ENCODE measurements at places on chromosomes 3 and 15.

DNA sequence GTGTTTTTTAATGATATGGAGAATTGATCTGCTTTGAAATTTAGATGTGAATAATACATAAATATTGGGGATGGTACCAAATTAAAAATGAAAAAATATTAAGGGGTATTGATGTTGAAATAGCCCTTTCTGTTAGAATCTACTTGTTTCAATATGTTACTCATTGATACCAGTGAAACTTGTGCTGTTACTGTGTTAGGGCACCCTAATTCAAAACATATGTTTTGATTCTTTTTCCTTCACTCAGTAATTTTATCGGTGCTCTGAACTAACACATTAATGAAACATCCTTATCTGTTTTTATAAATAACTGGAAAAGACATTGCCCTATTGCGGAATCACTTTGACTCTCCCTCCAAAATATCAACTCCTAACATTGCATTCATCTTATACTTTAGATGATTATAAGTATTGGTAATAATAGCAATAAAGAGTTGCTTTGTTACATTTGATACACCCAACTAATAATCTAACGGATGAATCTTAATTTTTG, 52.0 kb upstream of the CCNB2 start:
- no peak for DNase-seq

DNA sequence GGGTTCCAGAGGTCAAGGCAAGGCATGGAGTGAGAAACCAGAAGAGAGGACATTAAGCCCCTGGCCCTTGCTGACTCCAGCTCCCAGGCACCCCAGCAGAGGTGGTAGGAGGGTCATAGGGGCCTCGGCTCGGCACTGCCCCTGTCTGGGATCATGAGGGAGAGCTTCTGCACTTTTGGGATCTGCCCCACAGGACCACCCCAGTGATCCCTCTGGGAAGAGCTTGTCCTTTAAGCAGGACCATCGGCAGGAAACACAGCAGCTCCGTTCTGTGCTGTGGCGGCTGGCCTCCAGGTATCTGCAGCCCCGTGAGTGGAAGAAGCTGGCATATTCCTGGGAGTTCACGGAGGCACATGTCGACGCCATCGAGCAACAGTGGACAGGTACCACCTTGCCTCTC, 35.5 kb downstream of the ANKDD1A start:
- DNase-seq: no peak

- no peak for DNase-seq
Measured at GRCh38 chr3:169002689-169003088, 660.8 kb downstream of the MECOM start.

GRCh38 chr15:65400760-65401610, 21.8 kb downstream of the IGDCC4 start:
- peak; percentile 87 for DNase-seq

DNA sequence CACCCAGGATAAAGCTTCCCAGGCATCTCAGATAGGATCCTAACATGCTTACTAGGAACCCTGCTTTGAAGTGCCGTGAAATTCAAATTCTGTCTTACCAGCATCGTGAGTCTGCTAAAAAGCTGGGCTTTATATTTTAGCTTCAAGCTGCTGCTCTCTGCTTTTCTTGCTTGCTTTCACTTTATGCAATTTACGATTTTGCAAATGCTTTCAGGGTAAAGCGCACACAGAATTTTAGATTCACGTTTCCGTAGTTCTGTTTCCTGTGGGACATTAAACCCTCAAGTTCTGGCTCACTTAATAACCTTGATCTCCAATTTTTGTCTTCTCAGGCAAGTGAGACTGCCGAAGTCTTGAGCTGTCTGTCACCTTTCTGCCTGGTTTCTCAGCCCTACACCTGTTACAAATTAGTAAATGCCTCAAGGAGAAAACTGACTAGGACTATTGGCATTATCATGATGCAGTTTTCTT, 170.5 kb upstream of the TGFBR2 start:
- no peak for DNase-seq

- no peak for DNase-seq
Measured at GRCh38 chr3:49638445-49638844, 35.7 kb upstream of the APEH start.

DNA sequence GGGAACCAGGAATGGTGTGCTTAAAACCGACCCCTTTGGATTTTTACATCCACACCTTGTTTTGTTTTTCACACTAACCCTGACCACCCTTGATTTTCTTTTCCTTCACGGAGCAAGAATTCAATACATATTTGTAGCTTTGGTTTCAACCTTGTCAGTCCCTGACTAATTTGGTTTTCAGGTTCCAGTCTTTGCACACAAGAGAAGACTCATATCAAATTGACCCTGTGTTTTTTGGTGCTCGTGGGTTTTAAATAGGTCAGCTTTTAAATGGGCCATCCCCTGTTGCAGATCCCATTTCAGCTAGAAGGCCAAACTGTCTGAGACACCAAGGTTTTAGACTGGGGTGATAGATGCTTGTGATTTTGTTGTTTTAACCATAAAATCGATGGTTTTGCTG, 26.4 kb downstream of the ANP32A start:
- DNase-seq: no peak

DNA sequence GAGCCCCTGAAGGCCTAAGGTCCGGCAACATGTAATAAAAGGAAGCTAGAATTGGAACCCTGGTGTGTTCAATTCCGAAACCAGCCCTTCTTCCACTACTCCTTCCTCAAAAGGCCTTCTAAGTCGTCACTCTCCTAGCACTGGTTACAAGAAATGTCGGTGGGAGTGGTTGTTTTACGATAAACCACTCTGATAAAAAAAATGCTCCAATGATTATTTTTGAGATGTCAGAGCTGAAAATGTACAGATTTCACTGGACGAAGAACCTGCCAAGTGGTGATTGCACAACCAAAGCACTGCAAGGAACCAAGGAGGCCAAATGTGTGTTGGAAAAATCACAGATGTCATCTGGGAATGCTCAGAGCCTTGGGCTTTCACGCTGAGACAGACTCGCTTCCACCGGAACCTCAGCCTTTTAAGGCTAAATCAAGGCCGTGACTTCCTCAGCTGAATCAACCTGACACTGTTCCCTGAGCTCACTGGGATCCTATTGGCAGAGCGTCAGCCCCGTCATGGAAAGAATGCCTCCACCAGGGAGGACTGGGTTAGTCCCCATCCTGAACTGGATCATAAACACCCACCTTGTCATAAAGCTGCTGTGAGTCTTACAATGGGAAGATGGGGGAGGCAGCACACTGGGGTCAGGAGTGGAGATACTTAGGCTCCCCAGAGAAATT, 108.1 kb upstream of the THBS1 start:
- no peak for DNase-seq

- DNase-seq: no peak
Measured at GRCh38 chr15:91182101-91182500, 82.0 kb downstream of the SV2B start.

- DNase-seq: peak; percentile 75
Measured at GRCh38 chr15:81052046-81052445, 51.3 kb downstream of the TLNRD1 start.

- no peak for DNase-seq
Measured at GRCh38 chr3:114294940-114295480, 1.2 kb downstream of the TIGIT start.

DNA sequence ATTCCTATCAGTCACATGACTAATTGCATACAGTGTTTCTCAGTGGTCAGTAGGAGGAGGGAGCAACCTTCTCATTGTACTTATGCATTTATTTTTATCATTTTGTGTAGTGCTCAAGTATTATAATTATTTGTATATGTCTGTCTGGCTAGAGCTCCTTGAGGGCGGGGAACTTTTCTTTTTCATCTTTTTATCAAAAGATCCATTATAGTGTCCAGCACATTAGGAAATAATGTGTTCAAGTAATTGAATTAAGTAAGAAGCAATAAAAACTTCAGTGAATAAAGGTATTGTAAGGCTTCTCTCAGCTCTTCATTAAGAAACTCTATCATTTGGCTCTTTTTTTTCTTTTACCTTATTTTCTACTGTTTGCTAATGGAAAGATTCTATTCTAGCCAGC, 18.8 kb downstream of the FGF7 start:
- no peak for DNase-seq

DNA sequence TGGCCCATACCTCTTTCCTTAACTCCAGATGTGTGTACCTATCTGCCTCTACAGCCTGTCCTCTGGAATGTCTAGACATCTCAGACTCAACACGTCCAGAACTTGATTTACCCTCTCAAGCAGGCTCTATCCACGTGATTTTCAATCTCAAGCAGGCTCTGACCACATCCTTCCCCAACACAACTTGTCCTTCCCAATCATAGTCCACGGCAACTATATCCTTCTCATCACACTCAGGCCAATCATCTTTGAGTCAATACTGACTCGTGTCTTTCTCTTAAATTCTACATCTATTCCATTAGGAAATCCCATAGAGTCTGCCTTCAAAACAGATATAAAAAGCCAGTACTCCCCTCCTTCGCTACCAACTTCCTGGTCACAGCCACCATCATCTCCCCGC, 70.4 kb downstream of the FOXP1 start:
- DNase-seq: no peak

DNA sequence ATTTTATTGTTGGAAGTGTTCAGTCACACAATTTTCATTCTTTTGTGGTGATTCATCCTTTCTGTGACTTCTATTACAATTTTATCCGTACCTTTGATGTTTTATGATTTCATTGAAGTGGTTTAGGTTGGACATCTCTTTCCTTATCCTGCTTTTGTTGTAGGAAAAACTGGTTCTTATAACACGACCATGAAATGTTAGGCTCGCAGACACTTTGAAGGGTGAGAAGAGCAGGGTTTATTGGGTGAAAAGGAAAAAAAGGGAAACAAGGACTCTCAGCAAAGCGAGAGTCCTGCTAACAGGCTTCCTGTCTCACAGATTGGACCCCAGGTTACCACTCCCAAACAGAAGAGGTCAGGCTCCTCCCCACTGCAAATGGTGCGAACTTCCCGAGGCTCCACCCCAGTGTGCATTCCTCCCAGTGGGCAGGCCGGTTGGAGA, 257.4 kb downstream of the STXBP5L start:
- DNase-seq: no peak

Measured in Kasumi-1 (cell line).